ENCODE measurements at places on chromosomes 16 and 17. TPM values are rescaled to one million over a fixed set of nuclear protein-coding genes. Genes with fewer than 3 reads are reported as not detected.
A peak's percentile ranks its signal among the peaks of the same experiment; 100 is the strongest.

Gene TPSD1
- not detected for total RNA-seq

DNA sequence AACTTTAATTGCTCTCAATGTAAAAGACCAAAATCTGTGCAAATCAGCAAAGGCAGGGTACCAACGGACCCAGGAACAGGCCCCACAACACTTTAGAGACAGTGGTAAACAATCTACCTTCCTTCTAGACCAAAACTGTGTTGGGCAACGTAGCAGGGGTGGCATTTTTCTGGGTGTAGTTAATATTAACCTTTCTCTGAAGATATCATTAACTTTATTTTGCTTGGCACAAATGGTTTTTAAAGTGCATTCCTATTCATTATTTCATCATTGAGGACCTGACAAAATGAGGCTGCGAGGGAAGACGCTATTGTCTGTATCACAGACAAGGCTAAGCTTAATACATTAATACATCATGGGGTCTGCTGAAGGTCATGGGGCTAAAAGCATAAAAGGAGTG, 37.9 kb upstream of the TRAP1 start:
- no peaks in the 10 kb centered on the region for H3K27me3 ChIP-seq
- H3K4me3 ChIP-seq: no peak overlapping the region
- peak; percentile 18 for DNase-seq

- no peaks in the 10 kb centered on the region for H3K27me3 ChIP-seq
- no peak for DNase-seq
- H3K36me3 ChIP-seq: no peaks in the 10 kb centered on the region
- H3K4me1 ChIP-seq: peaks cover 23% of the 10 kb centered on the region
These were observed 14.1 kb downstream of the CYGB start for GRCh38 chr17:76523084-76524037.

- H3K4me1 ChIP-seq: peaks cover 14% of the 10 kb centered on the region
- peaks cover 23% of the 10 kb centered on the region for H3K36me3 ChIP-seq
- H3K4me3 ChIP-seq: no peak overlapping the region
These were observed 20.2 kb downstream of the GOSR2 start for GRCh38 chr17:46943218-46943500.

DNA sequence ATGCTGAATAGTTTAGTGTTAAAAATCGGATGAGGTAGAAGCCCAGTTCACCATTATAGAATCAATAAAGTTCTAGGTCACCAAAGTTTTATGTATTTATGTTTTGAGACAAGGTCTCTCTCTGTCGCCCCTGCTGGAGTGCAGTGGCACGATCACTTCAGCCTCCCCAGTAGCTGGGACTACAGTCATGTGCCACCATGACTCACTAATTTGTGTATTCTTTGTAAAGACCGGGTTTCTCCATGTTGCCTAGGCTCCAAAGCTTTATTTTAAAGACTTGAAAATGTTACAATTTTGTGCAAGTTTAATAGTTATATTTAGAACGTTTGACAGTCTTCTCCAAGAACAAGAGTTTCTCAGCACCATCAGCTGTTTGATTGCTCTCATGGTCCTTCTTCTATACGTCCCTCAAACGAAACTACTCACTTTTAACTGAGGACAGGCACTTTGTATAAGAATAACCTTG, 32.1 kb downstream of the NDE1 start:
- H3K4me3 ChIP-seq: no peak overlapping the region
- H3K4me1 ChIP-seq: no peaks in the 10 kb centered on the region

DNA sequence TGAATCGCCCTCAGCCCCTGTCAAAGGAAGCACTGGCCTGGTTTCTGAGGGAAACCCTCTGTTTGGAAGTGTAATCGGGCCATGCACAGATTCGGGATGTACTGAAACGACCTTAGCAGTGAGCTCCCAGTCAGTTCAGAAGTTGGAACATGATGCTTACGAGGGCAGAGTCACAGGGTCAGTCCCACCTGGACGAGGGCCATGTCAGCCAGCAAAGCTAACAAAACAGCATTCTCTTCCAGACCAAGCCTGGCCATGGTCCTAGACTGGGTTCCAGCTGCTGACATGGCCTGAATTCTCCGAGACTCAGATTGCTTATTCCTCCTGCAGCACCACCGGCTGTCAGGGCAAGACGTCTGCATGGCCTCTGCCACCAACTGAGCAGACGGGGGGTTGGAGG, 192.2 kb upstream of the WSCD1 start:
- no peak overlapping the region for H3K27ac ChIP-seq
- H3K27me3 ChIP-seq: peaks cover 5% of the 10 kb centered on the region
- H3K4me3 ChIP-seq: no peak overlapping the region
- H3K4me1 ChIP-seq: no peaks in the 10 kb centered on the region
- no peaks in the 10 kb centered on the region for H3K36me3 ChIP-seq

DNA sequence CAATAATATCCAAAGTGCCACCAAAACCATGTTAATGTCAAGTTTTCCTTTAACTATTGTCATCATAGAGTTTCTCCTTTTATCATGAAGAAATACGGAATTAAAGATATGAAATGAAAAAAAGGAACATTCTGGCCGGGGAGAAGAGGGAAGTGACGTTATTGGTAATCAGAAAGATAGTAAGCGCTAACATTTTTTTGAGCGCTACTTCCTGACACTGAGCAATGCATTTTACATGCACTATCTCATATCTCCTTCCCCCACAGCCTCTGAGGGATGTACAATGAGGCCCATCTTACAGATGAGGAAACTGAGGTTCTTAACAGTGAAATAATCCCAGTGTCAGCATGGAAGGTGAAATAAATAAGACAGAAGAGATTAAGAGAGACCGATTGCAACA, 410.9 kb downstream of the SOX9 start:
- DNase-seq: no peak
- H3K27me3 ChIP-seq: no peaks in the 10 kb centered on the region
- H3K36me3 ChIP-seq: no peaks in the 10 kb centered on the region
- no peaks in the 10 kb centered on the region for H3K4me1 ChIP-seq
- H3K27ac ChIP-seq: no peak overlapping the region
- H3K4me3 ChIP-seq: no peak overlapping the region

DNA sequence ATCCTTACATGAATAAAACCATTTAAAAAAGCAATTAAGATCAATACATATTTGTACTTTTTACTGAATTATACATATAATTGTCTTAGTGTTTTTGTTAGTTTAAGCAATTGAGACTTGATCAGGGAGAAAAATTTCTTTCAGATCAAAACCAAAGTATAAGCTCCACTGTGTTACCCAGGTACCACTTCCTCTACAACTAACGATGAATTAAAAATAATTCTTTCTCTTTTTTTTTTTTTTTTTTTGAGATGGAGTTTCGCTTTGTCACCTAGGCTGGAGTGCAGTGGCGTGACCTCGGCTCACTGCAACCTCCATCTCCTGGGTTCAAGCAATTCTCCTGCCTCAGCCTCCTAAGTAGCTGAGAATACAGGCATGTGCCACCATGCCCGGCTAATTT, 6.8 kb downstream of the FBXO47 start:
- H3K27me3 ChIP-seq: no peaks in the 10 kb centered on the region
- no peak overlapping the region for H3K4me3 ChIP-seq
- no peak overlapping the region for H3K27ac ChIP-seq
- DNase-seq: no peak
- peaks cover 7% of the 10 kb centered on the region for H3K4me1 ChIP-seq
